Immature natural killer cell (primary cell): ENCODE measurements at places on chromosomes 5 and 9. TPM values are rescaled to one million over a fixed set of nuclear protein-coding genes. Genes with fewer than 3 reads are reported as not detected.

Gene GLRA1
- polyA plus RNA-seq, result not detected

Gene CKMT2
- 0.99 TPM for polyA plus RNA-seq

Gene UGT3A1
- not detected for polyA plus RNA-seq

Gene LRRTM2
- polyA plus RNA-seq, result not detected

Gene CRAT
- 9.8 TPM for polyA plus RNA-seq

Gene INIP
- 39.6 TPM for polyA plus RNA-seq

DNA sequence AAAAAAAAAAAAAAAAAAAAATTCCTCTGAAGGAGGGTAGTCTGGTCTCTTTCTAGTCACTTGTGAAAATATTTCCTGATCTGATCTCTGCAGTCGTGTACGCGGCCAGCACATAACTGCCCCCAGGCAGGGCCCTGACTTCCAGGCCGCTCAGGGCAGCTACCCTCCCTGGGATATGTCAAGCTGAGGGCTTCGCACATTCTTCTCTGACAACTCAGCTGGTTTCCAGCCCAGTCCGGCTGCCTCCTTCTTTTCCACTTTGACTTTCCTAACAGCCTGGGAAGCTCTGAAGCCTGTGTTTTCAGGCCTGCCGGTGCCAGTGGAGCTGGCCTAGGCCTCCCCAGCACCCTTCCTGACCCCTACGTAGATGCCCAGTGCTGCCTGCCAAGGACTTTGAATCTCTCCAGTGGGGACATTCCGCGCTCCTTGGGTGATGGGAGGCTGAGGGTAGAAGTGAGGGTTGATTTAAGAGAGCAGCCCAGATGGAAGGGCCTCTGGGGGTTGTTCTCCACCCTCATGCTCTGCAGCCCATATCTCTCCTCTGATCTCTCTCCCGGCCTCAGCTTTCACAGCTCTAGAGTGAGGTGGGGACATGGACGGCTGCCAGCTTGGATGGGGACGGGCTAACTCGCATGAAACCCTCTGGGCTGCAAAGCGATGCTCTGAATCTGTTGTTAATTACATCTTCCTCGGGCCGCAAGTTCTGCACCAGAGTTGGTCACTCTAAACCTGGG, 20.7 kb downstream of the COL5A1 start:
- no peak for DNase-seq

DNA sequence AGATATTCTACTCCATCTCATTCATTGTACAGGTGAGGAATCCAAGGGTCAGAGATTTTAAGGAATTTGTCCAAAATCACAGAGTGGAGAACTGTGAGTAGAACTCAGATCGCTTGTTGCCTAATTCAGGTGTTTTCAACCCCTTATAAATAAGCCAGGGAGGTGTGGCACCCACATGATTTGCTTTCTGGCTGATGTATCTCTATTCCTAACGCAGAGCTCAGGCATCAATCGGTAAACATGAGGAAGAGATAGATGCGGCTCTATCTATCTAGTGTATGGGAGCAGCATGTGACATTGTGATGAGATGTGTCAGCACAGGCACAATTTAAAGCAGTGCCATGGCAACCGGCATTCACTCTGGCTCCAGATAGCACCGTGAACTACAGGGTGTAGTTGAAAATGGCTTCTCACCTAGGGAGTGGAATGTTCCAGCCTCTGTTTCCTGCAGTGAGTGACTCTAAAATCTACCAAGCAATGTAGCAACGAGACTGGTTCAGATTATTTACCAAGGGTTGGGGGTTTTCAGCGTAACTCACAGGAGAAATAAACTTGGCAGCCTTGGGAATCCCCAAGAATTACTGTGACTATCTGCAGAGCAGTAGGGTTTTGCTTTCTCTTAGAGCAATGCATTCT, 53.4 kb upstream of the SUB1 start:
- no peak for DNase-seq

DNA sequence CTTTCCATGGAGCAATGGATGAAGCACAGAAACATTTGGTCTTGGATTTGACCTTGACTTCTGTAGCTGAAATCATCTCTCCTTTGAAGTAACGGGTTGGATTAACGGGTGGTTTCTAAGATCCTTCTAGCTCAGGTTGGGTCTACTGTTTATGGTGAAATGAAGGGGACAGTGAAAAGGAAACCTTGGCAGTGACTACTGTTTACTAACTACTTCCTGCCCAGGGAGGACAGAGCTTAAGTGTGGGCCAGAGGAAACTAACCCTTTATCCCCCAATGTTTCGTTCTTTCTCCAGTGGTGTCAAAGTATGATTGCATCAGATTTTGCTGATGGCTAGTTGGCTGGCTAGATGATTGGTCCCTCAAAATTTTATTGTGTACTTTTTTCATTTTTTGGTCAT, 22.2 kb downstream of the SKP2 start:
- no peak for DNase-seq

DNA sequence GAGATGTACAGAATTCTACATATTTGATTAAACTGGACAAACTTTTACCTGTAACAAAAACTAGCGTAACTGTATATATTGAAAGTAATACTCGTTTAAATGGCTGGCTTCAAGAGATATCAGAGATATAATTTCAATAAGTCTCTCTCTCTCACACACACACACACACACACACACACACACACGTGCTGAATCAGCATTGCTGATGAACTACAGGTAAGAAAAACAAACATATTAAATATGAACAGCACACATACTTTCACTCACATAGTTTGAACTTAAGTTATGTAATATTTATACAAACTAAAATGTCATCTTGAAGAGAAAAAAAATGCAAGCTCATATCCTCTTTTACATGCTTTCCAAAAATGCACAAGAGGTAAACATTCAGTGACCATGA, 145.4 kb downstream of the BNC2 start:
- DNase-seq, result no peak

DNA sequence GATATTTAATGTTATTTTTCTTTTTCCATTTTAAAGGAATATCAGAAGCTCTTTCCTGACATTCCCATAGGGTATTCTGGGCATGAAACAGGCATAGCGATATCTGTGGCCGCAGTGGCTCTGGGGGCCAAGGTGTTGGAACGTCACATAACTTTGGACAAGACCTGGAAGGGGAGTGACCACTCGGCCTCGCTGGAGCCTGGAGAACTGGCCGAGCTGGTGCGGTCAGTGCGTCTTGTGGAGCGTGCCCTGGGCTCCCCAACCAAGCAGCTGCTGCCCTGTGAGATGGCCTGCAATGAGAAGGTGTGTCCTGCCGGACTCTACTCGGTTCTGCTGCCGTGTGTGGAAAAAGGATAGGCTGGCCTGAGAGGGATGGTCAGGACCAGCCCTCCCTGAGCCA, 24.2 kb downstream of the NANS start:
- DNase-seq, result no peak

- no peak for DNase-seq
Observed at GRCh38 chr5:57938174-57938557, 455.6 kb upstream of the ACTBL2 start.

DNA sequence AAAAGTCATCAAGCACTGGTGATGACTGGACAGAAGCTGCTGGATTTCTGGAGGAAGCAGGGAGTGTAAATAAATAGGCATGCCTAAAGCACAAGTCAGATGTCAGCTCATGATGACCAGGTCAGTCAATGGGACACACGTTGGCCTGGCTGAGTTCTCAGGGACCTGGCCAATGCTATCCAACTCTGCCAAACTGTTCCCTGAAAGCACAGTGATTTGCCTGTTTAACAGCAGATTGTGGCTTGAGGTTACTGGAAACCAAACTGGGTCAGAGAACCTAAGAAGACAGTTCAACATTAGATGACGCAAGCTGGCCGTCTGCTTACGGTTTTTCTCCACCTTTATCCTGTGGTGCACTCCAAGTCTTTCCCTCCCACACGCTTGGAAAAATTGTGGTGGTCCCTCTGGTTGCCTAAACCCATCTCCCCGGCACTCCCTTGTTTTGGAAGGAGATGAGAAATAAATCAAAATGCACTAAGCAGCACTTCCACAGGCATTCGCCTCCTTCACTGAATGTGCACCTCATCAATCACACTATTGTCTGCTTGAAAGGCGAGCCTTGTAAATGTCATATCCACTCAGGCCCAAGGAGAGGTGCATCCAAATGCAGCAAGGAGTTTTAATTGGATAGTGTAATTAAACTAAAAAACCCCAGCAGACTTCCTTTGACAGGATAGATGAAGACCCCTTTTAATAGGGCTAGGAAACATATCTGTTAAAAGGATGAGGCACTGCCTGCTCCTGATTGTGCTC, 199.4 kb downstream of the GAPVD1 start:
- no peak for DNase-seq

DNA sequence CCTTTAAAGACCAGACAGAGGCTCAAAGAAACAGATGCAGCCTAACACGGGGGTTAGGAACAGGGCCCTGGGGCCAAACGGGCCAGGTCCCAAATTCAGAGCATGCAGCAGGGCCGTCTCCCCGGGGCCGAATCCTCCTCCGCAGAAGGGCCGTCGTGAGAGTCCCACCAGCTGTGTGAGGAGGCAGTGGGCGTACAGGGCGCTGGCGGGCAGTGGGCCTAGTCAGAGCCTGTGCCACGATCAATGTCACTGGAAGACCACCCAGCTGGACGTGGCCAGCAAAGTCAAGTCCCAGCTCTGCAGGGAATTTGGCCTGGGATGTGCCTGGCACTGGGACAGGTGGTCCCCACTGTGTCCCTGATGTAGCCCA, 15.8 kb upstream of the FCN2 start:
- no peak for DNase-seq

DNA sequence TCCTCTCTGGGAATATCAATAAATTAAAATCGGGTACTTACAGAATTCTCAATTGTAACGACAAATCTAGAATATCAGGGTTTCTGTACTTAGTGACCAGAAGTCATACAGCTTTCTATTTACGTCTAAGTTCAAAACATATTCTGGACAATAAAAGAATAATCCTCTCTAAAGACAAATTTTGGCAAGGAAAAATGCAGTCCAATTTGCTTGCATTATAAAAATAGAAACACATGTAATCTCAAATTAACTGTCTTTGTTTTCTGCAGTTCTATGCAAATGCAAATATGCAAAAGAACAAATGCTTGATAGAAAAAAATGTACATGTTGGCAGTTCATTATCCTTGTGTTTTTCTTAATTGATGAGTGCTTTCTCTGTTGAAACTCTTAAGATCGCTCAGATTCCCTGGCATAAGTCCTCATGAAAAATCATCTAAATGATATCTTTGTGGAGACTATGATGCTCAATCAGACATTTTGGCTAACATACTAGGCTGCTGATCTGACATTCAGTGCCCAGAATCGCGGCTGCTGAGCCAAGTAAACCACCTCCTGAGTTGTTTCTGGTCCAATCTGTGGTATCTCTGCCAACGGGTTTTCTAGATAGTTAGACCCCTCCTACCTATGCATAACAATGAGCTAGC, 990.1 kb upstream of the C9orf72 start:
- no peak for DNase-seq

DNA sequence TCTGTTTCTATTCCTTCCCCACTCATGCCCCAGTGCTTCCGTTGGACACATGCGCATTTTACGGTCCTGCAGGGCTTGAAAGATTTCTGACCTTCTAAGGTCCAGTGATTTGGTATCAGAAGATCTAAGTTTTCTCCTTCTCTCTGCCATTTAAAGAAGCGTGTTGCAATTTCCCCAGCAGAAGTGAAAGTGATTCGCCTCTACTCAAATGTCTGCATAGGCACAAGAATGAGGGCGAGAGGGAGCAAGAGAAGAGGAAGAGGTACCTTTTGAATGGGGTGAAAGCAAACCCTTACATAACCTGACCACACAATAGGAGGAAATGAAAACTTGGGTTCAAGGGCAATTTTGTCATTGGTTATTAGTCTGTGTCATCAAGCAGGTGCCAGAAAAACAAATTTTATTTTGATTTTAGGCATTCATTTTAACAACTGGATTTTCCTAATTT, 31.7 kb upstream of the NR3C1 start:
- peak; percentile 24 for DNase-seq

- DNase-seq, result no peak
Observed at GRCh38 chr5:28430565-28431178, 1392.3 kb upstream of the CDH9 start.

DNA sequence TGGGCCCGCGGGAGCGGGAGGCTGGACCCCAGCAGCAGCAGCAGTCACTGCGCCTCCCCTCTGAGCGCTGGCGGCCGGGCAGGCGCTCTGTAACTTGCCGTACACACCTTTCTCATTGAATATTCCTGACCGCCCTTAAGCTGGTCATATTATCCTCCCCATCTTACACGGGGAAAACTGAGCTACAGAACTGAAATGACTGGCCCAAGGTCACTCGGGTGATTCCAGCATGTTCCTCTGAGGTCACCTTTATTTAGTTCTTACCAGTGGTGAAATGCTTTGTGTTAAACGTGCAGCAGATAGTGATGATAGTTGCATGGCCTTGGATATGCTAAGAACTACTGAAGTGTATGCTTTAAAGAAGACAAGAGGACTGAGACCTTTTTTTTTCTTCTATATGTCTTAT, 607 bp downstream of the UQCRQ start:
- no peak for DNase-seq

- no peak for DNase-seq
Observed at GRCh38 chr5:77984587-77984986, 208.4 kb upstream of the TBCA start.

DNA sequence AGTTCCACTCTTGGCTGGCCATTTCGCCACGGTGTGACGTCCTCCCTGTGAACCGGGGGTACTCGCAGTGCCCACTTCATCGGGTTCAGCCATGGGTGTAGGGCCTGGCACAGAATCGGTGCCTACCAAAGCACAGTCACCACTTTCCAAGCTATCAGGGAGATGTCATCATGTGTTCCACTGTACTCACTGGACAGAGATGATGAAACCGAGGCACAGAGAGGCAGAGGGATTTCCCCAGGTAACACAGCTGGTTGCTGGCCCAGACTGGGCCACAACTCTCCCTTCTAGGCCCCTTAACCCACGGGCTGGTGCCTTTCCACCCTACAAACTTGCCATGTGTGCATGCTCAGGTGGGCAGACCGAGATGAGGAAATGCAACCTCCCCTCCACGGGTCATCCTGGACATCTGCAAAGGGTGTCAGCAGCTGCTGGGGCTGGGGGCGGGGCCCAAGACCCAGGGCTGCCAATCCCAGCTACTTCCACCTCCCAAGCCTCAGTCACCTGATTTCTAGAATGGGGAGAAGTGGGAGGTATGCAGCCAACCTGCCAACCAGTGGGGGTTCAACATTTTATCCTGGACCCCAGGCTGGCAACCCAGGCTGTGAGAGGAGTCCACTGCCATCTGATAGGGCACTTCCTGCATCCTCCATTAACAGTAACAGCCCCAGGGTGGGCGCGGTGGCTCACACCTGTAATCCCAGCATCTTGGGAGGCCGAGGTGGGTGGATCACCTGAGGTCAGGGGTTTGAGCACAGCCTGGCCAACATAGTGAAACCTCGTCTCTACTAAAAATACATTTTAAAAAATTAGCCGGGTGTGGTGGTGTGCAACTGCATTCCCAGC, 893 bp upstream of the SH2D3C start:
- DNase-seq, result peak; percentile 49

DNA sequence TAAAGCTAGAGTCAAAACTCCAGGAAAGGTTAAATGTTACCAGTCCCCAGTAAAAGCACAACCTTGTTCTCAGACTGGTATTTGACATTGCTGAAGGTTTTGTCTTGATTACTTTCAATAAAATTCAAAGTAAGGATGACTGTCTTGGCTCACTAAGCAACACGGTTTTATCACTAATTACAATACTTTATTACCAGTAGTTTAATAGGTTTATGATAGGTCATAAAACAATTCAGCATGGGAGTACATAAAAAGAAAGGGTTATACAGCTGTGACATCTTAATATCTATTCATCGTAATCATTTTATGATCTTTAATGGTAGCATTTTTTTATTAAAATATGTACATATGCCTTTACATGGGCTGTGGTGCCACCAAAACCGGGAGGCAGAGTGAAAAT, 370.7 kb upstream of the IRX2 start:
- DNase-seq, result no peak
